Germinal center (tissue), 1 donor: ENCODE measurements at places on chromosomes 2 and 18.

DNA sequence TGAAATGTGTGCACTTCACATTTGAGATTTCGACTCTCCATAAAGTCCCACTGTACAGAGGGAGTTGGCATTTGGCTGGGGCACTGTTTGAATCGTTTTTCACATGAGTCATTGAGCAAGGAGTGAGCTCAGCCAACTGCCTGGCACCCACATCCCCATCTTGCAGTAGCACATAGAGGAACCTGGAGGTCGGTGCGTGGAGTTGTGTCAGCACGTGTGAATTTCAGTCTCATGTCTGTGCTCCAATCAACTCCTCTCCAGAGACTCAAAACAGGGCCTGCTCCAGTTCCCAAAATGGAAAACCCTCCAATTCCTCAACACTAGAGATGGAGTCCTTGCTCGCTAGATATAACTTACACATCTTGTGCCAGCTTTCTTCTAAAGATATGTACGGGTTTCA is 126.8 kb upstream of the CAPN13 start:
- no peak for DNase-seq

- no peak for DNase-seq
Observed at GRCh38 chr18:28728891-28729290, 552.0 kb upstream of the CDH2 start.

DNA sequence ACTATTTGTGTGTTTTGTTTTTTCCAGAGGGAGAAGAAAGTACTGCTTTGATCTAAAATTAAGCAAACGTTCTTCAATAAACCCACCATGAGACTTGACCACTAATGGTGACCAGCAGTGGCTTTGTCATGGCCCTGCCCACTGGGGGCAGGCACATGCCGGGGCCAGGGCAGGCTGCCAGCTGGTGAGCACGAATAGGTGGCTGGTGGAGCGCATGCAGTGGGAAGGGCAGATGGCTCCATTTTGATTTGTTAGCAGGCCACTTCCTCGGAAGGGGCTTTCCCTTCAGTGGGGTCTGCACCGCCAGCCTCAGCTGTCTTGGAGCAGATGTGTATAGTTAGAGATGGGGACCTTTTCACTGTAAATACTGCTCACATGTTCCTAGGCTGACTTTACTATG is 277.1 kb downstream of the SOX11 start:
- no peak for DNase-seq

- DNase-seq = no peak
Observed at GRCh38 chr2:157782057-157782845, 93.9 kb downstream of the ACVR1 start.

DNA sequence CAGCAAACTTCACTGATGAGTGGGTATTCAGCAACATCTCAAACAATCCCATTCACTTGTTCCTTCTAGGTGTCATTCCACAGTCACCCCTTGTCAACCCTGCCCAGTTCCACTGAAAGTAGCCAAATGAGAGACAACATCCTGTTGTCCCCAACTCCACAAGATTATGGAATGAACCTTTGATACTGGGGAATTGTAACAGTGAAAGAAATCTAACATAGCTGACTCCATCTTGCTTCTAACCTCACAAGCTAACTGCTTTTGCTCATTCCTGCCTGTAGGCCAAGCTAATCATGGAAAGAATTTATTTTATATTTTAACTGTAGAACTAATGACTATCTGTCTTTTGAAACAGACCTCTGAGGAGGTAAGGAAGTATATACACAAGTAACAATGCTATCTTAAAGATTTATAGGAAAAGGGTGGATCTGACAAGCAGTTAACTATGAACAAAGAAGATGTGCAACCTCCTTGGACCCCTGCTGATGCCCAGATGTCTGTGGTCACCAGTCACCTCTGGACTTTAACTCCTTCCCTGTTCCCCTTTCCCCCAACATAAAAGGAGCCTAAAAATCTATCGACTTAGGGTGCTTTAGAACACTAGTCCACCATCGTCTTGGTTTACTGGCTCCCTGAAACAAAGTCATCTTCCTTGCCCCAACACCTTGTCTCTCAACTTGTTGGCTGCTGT is 6.9 kb upstream of the ANXA4 start:
- no peak for DNase-seq

GRCh38 chr2:80300954-80301353 is 3.6 kb downstream of the LRRTM1 start:
- no peak for DNase-seq

DNA sequence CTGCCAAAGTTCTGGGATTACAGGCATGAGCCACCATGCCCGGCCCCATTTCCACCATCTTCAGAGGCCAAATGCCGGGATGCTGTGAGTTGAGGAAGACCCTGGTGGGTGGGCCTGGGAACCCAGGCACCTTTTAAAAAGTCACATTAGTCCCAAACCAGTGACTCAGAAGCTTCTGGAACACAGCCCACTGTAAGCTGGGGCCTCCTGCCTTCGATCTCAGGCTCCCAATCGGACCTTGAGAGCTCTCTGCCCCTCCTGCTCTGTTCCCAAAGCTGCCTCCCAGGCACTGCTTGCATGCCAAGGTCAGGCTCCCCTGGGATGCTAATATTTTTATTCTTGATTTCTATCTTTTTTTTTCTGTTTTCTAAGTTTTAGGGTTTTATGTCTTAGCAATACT is 4.2 kb downstream of the ADCY3 start:
- DNase-seq = no peak

DNA sequence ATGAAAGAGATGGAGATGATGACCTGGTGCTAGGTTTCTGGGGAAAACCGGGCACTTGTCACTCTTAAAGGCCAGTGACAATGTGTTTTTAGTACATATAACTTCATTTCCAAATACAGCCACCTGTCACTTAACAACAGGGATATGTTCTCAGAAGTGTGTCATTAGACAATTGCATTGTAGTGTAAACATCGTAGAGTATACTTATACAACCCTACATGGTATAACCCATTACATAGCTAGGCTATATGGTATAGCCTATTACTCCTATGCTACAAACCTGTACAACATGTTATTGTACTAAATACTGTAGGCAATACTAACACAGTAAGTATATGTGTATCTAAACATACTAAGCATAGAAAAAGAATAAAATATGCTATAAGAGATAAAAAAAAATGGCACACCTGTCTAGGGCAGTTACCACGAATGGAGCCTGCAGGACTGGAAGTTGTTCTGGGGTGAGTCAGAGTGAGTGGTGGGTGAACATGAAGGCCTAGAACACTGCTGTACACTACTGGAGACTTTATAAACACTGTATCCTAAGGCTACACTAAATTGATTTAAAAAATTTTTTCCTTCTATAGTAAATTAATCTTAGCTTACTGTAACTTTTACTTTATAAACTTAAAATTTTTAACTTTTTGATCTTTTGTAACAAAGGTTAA is 123.2 kb downstream of the THADA start:
- no peak for DNase-seq

GRCh38 chr2:10258726-10259125 is 44.0 kb upstream of the HPCAL1 start:
- no peak for DNase-seq

DNA sequence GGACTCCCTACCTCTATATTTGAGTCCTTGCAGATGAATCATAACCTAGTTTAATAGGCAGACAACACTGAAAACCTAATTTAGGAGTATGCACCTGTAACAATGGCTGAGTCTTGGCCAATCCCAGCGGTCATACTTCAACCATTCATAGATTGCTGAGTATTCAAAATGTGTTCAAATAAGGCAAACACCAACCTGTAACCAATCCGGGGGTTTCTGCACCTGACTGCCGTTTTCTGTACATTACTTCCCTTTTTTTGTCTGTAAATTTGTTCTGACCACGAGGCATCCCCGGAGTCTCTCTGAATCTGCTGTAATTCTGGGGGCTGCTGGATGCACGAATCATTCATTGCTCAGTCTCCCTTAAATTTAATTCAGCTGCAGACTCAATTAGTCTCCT is 338.6 kb downstream of the STK39 start:
- DNase-seq = no peak
